Coronary artery (tissue), 2 donors: ENCODE measurements at places on chromosomes 16 and 17.
A peak's percentile ranks its signal among the peaks of the same experiment; 100 is the strongest.

DNA sequence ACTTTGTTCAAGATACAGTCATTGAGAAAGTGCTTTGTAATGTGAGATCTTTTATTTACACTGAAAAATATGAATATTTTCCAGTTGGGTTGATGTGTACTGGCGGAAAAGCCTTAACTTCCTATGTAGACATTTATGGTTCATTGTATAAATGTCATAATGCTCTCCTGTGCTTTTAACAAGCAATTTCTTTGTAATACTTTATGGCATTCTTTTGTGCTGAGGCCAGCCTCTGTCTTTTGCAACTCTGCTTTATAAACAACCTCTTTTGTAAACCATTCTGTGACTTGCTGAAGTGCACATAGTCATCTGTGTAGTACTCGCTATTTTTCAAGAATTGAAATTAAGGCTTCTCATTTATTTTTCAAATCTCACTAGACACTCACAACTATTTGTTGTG, 291.2 kb downstream of the CDH11 start:
- DNase-seq: no peak

DNA sequence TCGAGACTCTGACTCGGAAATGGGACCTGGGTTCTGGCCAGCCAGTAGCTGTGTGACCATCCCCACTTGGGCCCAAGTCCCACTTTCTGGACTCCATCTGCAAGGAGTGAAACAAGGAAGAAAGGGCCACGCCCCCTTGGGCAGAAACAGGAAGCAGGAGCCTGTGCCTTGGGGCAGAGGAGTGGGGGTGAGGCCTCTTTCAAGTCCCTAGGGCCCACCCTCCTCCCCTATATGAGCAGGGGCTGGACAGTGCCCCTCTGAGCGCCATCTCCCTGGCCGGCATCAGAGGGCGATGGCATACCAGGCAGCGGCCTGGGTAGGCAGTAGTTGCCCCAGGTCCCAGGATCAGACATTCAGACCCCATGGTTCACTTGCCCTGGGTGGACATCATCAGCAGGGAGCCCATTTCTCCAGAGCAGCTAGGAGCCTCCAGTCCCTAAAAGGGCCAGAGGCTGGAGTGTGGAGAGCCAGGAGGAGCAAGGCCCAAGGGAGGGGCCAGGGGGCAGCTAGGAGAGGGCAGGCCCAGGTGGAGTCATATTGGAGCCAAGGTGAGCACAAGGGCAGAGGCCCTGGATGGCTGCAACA, 7.1 kb downstream of the BCAR1 start:
- DNase-seq: no peak

DNA sequence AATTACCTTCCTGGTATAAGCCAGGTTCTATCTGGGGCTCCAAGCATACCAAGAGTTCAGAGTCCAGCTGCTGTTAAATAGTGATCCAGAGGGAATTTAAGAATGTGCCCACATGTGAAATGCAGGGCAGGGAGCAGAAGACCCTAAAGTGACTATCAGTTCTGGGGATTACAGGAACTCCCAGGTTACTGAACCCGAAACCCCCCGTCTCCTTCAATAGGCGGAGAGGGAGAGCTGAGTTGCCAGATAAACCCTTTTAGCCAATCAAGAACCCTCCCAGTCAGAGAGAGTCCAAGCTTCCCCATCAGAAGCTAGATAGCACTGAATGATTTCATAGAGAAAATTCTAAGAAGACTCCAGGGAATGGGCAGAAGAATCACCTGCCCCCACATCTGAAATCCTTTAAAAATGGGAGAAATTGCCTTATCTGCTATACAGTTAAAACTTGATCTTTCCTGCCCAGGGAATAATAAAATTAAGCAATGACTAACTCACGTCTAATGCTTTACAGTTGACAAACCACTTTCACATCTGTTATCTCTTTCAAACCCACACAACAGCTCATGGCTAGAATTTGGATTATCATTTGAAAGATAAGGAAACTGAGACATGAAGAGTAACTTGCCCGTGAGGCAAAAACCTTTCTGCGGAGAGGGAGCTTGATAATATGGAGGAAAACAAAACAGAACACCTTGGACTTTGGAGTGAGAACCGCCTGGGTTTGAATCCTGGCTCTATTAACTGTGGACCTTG, 10.2 kb downstream of the NOG start:
- no peak for DNase-seq

DNA sequence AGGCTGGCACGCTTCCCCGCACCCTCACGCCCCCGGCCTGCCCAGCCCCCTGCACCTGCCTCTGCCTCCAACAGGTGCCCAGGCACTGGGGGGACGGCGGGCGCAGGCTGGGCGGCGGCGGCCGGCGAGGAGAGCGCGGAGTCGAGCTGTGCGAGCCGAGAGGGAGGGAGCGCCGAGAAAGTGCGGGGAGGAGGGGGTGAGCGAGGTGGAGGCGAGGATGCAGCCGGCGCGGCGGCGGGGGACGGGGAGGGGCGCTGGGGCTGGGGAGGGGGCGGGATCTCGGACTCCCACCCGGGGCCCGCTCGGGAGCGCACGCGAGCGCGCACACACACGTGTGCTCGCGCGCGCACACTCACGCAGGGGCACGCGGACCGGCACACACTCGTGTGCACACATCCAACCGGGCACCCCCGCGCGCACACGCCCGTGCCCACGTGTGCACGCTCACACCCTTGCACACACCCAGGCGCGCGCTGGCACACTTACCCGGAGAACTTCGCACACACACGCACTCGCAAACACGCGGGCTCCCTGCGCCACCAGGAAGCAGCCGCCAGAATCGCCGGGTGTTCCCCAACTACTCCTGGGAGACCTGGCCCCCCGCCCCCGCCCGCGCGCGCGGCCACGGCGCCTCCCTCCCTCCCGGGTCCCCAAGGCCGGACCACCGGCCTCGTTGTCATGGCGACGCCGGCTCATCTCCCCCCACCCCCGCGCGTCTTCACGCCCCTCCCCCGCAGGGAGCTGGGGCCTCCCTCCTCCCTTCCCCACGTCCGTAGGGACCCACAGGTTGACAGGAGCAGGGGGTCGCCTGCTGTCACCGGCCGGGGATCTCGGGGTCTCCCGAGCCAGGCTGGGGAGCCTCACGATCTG, at the start of gene DOC2A:
TSS of gene DOC2A (minus strand) at position 184 of the 870 bp plus-strand sequence. CDS start 805 bp downstream, outside the sequence.
- no peak for DNase-seq

- DNase-seq: no peak
Observed at GRCh38 chr16:426906-427249, 1.4 kb downstream of the RAB11FIP3 start.

GRCh38 chr16:17397499-17397891, 73.3 kb downstream of the XYLT1 start:
- no peak for DNase-seq

DNA sequence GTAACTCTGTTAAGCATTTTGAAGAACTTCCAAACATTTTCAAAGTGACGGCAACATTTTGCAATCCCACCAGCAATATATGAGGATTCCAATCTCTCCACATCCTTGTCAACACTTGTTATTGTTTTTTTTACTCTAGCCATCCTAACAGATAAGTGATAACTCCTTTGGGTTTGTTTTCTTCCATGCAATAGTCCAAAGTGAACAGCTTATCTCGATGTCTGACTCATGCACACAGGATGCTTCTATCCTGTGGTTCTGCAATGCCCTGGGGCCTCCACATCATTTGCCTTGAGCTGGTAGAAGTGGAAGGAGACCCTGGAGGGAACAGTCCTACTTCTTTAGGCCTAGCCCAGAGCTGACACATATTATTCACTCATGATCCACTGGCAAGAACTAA, 13.0 kb downstream of the TLE7 start:
- DNase-seq: no peak

DNA sequence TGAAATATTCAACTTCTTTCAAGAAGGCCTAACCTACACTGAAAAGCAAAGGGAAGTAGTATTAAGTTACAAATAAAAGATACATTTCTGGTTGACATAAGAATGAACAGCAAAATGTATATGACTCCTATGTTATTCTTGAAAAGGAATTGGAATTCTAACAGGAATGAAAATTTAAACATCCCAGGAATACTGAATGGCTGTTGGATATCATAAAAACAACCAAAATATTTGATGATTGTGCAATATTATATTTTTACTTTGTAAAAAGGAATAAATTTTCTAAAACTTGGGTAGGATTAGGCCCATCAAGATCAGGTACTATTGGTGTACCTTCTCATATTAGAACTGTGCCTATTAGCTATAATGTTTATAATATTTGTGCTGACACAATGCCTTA, 50.0 kb downstream of the CYB5B start:
- no peak for DNase-seq

GRCh38 chr17:67074781-67075180, 30.4 kb downstream of the CACNG1 start:
- no peak for DNase-seq

- DNase-seq: no peak
Observed at GRCh38 chr16:54027558-54027957, 259.0 kb downstream of the IRX3 start.

GRCh38 chr17:39212195-39212810, 12.2 kb downstream of the RPL19 start:
- DNase-seq: no peak

DNA sequence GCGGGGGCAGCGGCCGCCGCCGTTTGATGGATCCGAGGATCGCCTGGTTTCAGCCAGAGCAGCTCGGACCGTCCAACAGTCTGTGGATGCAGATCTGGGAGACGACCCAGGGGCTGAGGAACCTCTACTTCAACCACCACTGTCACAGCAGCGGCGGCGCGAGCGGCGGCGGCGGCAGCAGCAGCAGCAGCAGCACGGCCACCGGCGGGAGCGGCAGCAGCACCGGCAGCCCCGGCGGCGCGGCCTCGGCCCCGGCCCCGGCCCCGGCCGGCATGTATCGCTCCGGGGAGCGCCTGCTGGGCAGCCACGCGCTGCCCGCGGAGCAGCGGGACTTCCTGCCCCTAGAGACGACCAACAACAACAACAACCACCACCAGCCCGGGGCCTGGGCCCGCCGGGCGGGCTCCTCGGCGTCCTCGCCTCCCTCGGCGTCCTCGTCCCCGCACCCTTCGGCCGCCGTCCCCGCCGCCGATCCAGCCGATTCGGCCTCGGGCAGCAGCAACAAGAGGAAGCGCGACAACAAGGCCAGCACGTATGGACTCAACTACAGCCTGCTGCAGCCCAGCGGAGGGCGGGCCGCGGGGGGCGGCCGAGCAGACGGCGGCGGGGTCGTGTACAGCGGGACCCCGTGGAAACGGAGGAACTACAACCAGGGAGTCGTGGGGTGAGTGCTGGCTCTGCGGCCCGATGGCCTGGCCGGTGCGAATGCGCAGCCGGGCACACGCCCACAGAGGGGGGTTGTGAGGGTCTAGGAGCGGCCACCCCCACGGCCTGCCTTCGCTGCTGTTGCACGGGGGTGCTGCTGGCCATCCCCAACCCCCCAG, 702 bp downstream of the TENT4B start:
- peak; percentile 81 for DNase-seq

- DNase-seq: no peak
Observed at GRCh38 chr17:57872536-57872935, 22.7 kb upstream of the MRPS23 start.

GRCh38 chr16:49688036-49688697, 167.7 kb downstream of the ZNF423 start:
- DNase-seq: no peak

DNA sequence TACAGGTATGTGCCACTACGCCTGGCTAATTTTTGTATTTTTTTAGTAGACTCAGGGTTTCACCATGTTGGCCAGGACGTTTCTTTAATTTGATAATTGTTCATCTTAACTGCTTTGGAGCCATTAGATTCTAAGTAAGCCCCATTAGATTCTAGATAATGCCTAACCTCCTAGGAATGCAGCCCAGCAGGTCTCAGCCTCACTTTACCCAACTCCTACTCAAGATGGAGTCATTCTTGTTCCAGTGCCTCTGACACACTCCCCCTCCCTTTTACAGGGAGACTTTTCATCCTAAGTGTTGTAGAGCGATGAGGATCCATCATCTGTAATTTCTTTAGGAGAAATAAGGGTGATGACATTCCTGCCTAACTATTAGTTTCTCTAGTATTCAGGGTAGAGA, 23.7 kb upstream of the MILR1 start:
- DNase-seq: no peak

DNA sequence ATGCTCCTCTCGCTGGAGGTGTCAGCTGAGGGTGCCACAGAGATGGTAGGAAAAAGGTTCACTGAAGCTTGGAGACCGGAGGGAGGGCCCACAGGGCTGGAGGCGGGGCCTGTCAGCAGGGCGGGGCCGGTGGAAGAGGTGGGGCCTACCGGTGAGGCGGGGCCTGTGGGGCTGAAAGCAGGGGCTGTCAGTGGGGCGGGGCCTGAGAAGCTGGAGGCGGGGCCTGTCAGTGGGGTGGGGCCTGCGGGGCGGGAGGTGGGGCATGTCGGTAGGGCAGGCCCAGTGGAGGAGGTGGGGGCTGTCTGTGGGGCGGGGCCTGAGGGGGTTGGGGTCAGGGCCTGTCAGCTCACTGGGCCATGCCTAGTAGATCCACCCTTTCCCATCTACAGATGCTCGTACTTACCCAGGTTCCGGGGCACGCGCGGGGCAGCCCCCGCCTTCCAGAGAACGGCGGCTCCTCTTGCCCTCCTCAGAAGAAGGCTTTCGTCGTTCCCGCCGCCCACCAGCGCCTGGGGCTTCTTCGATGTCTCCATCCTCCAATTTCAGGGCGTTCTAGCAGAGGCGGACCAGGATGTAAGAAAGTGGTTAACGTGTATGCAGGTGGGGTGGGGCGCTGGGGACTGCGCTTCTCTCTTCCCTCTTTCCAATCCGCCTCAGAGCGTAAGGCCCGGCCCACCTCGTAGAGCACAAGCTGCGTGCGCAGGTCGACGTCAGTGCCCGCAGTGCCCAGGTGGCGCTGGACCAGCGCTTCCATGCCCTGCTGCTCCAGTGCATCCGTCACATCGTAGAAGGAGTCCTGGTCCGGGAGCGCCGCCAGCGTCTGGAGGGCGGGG, 9.8 kb downstream of the TMEM208 start:
- DNase-seq: peak; percentile 74

DNA sequence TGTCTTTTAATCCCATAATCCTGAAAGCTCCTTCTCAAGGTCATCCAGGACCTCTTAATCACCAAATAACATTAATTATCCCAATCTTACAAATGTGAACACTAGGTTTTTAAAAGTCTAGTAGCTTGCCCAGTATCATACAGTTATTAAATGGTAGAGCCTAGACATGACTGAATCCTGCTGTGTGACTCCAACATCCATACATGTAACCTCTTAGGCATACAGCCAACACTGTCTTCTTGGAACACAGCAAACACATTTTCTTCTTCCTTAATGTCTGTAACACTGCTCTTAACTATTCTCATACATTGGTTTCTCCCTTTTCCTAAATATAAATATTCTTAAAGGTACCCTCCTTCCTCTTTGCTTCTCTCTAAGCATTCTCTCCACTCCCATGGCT, 13.7 kb downstream of the BRIP1 start:
- DNase-seq: no peak
